ENCODE measurements at places on chromosomes 4 and X. TPM values are rescaled to one million over a fixed set of nuclear protein-coding genes. Genes with fewer than 3 reads are reported as not detected.

- peak; percentile 4 for DNase-seq
Observed at GRCh38 chrX:129347291-129347690, 176.0 kb downstream of the SMARCA1 start.

- DNase-seq, result no peak
Observed at GRCh38 chrX:56382278-56382677, 150.1 kb downstream of the KLF8 start.

GRCh38 chrX:34987646-34988045 is 45.0 kb downstream of the FAM47B start:
- no peak for DNase-seq

DNA sequence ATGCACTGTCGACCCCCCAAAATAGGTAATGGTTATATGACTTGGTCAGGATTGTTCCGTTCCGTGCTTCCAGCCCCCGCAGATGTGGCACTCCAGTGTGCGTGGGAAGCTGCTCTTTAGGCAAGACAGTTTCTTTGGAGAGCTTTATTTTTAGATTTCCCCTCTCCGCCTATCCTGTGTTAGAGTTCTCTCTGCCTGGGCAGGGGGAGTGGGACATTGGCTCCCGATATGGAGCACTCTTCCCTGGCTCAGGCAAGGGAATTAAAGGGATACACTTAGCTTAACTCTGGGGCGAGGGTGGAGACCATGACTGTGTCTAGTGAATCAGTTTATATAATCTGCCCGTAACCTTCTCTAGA is 36.0 kb downstream of the DLG3 start:
- DNase-seq, result no peak

DNA sequence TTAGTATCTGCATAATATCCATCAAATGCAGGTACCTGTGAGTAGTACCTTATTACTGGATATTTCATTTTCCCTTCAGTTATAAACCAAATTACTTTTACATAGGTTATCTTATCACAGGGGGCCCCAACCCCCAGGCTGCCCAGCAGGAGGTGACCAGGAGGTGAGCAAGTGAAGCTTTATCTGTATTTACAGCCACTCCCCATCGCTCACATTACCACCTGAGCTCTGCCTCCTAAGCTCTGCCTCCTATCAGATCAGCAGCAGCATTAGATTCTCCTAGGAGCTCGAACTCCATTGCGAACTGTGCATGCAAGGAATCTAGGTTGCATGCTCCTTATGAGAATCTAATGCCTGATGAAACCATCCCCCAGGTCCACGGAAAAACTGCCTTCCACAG is 6.3 kb downstream of the PRSS12 start:
- no peak for DNase-seq

DNA sequence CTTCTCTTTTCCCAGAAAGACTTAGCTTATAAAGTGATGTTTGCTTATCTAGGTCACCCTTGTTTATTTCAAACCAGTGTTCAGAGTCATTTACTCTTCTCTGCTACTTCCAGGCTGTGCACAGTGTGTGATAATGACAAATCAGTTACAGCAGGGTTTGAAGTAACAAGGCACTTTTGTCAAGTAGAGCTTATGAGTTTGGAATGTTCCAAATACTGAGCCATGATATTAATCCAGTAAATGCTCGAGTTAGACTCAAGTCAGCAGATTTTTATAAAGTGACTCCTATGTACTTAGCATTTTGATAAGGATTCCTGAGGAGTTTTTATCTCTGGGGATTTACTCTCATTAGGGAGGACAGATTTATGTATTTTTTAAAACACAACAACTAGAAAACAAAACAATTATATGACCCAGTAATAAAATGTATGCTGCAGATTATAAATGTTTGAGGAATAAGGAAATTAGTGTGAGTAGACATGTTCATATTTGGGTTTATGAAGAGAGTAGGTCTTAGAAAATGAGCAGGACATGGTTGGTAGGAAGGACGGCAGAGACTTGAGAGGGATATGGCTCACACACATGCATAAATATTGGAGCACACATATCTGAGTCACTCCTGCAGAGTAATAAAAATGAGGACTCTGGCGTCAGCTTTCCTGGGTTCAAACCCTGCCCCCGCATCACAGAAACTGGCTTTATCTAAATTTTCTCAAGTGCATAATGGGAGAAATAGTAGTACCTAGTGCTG is 271.2 kb downstream of the FBXO8 start:
- no peak for DNase-seq

DNA sequence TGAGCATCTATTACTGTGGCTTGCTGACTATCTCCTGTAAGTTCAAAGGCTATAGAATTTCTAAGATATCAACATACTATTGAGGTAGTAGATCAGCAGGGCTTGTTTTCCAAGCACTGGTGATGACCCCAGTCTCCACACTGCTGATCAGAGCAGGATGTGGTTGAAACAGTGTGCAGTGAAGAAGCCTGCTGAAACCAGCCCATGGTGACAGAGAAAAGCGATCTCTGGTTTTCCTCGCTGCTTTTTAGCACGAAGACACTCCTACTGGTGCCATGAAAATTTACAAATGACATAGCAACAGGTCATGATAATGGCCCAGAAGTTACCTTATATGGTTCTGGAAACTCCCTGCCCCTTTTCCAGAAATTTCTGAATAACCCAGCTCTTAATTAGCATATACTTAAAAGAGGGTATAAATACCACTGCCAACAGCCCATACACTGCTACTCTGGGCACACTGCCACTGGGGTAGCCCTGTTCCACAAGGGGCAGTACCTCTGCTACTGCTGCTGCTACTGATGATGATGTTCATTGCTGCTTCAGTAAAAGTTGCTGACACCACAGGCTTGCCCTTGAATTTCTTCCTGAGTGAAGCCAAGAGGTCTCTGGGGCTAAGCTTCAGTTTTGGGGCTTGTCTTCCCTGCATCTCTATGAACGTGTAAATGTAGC is 1689.5 kb upstream of the PCDH10 start:
- DNase-seq, result no peak

DNA sequence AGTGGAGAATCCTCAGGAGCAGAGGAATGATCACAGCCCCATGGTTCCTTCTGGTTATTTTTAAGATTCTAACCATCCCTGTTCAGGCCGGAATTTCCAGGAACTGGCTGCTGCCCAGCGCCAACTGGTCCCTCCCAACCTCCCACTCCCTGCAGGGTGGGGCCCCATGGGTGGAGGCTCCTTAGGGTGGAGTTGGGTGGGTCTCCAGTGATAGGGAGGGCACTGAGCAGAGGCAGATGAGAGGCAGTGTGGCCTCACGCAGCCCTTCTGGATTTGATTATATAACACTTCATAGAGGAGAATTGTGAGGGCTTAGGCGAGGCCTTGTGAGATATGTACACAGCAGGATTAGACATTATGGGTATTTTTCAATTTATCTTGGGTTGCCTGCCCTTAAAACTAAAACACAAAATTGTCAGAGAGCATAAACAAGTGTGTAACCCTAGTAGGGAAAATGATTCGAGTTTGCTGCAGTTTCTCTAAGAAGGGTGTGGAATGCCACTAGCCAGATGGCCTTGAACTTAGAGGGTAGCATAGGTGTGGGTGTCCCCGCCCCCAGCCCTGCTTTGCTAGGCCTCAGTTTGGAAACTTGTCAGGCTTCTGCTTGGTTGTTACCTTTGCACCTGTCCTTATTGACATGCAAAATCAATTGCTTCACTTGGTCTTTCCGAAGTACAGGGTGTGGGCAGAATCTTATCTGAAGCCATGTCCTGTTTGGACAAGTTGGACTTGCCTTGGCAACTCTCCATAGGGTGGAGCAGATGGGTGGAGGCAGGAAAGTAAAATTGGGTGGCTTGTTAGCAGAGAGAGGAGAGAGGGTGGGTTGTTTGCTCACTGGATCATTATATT is 9.4 kb downstream of the KLF3 start:
- DNase-seq, result peak; percentile 56

GRCh38 chr4:84582302-84582987 is 482 bp upstream of the CDS1 start:
- DNase-seq, result peak; percentile 81

- DNase-seq, result no peak
Observed at GRCh38 chrX:46634577-46634976, 61.0 kb downstream of the CHST7 start.

DNA sequence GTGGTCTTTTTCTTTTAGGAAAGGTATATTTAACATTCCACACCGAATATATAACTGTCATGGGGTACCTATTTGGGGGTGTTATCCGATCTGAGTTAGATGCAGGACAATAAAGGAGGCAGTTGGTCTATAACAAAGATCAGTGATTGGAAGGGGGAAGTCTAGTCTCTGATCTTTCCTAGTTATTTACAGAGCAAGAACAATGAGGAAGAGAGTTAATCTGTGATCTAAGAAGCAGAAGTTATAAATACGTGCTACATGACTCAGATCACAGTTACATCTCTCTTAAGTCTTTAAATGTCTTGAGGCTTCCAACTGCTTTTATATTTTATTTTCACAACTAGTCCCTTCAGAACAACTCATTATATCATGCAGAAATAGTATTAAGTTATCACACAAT is 33.2 kb upstream of the ARMCX4 start:
- no peak for DNase-seq

GRCh38 chr4:122706511-122706910 is 26.0 kb upstream of the BBS12 start:
- DNase-seq, result no peak

DNA sequence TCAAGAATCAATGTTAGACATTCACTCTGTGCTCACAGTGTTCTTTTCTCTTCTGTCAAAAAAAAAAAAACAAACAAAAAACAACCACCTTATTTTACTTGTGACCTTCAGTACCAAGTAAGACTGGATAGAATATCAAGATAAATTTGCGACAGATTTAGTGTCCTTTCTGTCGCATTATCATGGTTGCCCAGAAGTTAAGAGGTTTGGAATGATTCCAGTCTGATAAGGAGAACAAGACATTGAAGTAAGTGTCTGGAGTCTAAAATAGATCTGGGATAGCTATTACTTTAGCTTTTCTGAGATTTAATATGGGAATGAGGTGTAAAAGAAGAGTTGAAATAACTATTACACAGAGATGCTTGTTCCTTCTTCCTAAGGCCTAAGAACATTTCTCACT is 31.7 kb downstream of the SNCA start:
- DNase-seq, result no peak

DNA sequence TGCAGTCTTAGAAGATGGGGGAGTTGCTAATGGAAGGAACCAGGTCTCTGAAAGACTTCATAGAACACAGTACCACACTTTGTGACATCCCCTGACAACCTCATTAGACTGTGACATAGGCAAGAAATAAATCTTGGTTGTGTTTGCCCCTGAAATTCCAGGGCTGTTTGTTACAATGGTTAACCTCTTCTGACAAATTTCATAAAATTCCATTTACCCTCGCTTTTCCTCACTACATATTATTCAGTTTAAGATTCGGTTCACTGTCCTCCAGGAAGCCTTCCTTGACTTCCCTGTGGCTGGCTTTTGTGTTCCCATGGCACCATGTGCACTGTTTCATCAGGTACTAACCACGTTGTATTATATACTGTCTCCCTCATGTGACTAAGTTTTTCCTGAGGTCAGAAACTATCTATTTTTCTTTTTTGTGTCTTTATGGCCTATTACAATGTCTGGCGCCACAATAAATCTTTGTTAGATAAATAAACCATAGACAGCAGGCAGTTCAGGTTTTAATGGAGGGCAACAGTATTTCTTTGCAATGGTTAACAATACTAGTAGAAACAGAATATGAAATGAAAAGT is 54.2 kb downstream of the ATXN3L start:
- DNase-seq, result no peak

DNA sequence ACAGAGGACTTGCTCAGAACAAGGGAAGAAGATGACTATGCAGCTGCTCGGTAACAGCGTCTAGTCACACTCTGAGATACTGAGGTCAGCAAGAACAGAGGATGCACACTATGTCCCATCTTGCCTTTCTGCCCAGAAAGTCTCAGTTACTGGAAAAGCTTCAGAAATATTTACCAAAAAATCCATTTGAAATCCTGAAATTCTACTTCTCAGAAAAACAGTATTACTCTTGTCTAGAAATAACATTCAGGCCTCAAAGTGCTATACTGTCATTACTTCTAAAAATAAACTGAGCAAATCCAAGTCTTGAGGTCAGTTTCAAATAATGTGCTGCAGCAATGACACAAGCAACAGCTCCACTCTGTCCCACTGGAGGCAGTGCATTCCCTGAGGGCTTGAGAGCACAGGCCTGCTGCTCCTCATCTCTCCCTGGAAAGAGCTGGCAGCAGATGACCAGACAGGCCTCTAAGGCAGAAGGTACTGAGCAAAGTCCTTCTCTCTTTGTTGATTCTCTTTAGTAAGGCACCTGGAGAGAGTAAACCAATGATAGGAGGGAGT is 76.9 kb downstream of the CAMK2D start:
- DNase-seq, result no peak

DNA sequence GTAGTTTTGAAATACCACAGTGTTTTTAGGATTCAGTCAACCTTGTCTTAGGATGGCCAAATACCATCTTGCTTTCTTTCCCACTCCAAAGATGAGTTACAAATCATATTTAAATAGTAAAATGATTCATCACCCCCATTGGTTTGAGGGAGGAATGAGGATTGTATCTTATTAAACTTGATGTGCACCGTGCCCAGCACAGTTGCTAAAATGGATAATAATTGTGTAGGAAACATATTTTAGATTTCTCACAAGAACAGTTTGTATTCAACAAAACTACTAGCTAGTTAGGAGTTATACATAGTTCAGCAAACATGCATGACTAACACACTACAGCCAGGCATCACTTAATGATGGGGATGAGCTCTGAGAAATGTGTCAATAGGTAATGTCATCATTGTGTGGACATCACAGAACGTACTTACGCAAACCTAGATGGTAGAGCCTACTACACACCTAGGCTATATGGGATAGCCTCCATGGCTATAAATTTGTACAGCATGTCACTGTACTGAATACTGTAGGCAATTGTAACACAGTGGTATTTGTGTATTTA is 245.4 kb downstream of the FBXW7 start:
- no peak for DNase-seq

GRCh38 chrX:100625985-100626491 is 10.6 kb downstream of the TSPAN6 start:
- DNase-seq, result no peak

DNA sequence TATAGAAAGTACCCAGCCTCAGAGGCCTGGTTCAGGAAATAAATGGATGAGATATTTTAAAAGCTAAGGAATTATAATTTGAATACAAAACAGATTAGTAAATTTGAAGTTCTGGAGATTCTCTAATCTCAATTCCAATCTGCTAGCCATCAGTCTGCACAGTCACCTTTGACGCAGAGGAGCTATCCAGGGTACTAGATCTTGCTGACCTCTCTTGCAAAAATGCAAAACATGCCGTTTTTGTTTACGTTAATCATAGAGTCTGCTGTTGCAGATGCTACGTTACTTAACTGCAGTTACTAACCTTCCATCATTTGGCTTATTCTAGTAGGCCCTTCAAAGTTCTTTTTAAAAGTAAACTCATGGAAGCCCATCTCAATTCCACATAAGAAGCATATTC is 10.4 kb downstream of the CCSER1 start:
- no peak for DNase-seq

GRCh38 chr4:26223155-26223554 is 97.7 kb upstream of the RBPJ start:
- no peak for DNase-seq

- DNase-seq, result no peak
Observed at GRCh38 chr4:73156394-73156793, 86.9 kb upstream of the COX18 start.

GRCh38 chrX:12956704-12957534 is 18.0 kb upstream of the TMSB4X start:
- peak; percentile 37 for DNase-seq

Gene CXCL5
- not detected for total RNA-seq

Gene CBLL2
- total RNA-seq, result not detected

Gene SH3TC1
- 12.5 TPM for total RNA-seq
